ENCODE measurements at places on chromosomes 2 and 18. TPM values are rescaled to one million over a fixed set of nuclear protein-coding genes. Genes with fewer than 3 reads are reported as not detected.

GRCh38 chr18:2197946-2198345, 373.4 kb downstream of the METTL4 start:
- DNase-seq: no peak

DNA sequence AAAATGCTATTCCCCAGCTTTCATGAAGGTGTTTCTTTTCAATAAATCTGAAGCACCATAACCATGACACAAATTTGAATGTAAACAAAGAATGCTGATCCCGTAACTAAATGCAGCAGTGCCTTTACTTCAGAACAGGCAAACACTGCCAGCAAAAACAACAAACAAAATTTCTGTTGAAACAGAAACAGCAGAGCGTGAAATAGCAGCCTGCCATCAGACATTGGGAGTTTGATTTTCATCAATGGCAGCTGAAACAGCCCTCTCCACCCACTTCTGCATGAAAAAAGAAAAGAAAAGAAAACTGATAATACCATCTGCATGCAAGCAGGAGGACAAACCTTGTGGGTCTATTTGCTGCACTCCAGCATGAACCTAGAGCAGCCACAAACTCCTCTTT, 128.3 kb downstream of the CDH2 start:
- no peak for DNase-seq

- DNase-seq: no peak
Measured at GRCh38 chr2:22253171-22253570, 1129.4 kb downstream of the TDRD15 start.

DNA sequence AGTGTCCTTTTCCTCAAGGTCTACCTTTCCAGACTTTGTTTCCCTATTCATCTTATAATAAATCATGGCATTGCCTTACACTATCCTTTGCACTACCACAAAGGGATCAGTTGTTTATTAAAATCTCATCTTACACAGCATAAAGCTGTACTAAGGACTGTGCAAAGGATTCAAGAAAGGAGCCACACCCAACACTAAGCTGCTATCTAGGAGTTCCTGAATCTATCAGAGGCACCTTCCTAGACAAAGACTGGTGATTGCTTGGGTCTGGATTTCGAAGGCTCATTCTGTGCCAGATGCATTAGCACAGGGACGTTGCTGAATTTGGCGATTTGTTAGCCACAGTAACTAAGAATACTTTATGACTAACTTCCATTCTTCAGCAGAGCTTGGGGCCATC, 412.0 kb downstream of the NUP35 start:
- no peak for DNase-seq

- DNase-seq: no peak
Measured at GRCh38 chr2:6994536-6995128, 77.4 kb downstream of the RNF144A start.

- no peak for DNase-seq
Measured at GRCh38 chr2:231615058-231615671, 22.5 kb downstream of the TEX44 start.

- DNase-seq: no peak
Measured at GRCh38 chr2:144431392-144431783, 88.5 kb downstream of the ZEB2 start.

DNA sequence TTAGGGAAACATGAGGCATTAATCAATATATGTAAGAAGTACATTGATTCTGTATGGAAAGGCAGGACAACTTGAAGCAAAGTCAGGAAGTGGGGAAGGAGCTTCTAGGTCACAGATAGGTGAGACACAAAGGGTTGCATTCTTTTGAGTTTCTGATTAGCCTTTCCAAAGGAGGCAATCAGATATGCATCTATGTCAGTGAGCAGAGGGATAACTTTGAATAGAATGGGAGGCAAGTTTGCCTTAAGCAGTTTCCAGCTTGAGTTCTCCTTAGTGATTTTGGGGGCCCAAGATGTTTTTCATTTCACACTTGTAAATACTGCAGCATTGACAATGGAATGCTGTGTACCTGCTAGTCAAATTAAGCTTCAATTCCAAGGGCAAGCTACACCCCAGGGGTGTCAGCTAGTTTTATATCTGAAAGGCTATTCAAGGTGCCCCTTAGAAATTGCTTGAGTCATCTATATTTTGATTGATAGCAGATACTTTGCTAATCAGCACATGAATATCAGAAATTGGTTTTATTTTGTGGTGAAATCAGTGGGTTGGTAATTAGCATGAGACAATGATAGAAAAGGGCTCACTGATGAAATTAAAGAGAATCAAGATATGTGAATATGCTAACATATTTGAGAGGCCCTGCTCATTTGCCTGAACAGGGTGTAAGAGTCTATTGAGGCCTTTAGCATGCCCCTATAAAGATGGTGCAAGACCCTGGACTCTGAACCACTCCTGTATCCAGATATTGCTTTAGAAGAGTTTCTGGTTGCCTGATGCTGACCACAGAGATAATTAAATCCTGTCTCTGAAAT, 131.5 kb downstream of the TMEM17 start:
- no peak for DNase-seq

- DNase-seq: no peak
Measured at GRCh38 chr2:186319105-186319504, 167.0 kb upstream of the ZC3H15 start.

MAP3K19 gene
- total RNA-seq: not detected
